ENCODE measurements at places on chromosomes 1 and 21.

DNA sequence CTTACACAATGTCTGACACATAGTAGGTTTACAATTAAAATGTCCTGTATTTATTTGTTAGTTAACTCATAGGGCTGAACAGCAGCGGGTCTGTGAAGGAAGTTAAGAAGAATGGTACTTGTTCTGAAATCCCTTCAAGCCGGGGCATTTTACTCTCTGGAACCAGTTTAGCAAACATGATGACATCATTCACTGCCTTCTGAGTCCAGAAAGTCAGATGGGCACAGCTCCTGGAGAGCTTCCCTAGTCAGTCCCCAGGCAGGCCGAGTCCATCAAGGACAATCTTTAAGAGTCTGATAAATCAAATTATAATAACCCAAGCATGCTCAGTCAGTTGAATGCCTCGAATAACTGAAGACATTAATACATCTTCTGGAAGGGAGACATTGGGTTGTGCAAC, 125.4 kb upstream of the DAB1 start:
- DNase-seq = no peak

GRCh38 chr1:115377411-115377810, 39.4 kb upstream of the NGF start:
- no peak for DNase-seq

GRCh38 chr1:183082650-183083049, 59.4 kb downstream of the LAMC1 start:
- DNase-seq = no peak

- DNase-seq = no peak
Measured at GRCh38 chr21:34817821-34818661, 149.2 kb downstream of the CLIC6 start.

DNA sequence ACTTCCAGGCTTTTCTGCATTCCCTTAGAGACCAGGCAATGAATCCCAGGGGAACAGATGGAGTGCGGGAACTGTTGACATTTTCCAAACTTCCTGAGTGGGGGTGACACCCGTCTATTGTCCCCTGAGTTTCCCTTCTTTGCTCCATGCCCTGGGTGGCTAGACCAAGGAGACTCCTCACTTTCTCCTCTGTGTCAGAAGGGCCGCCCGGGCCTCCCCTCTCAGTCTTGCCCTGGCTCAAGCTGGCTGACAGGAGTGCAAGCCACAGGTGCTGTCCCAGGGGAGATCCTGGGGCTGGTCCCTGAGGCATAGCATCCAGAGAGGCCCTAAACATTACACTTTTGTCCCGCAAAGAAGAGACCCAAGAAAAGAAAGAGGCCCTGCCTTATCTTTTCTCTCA, 62.8 kb downstream of the DDX20 start:
- no peak for DNase-seq

- DNase-seq = no peak
Measured at GRCh38 chr1:210081494-210081893, 143.5 kb downstream of the SYT14 start.

- DNase-seq = no peak
Measured at GRCh38 chr1:79551321-79551720, 544.8 kb upstream of the ADGRL4 start.

DNA sequence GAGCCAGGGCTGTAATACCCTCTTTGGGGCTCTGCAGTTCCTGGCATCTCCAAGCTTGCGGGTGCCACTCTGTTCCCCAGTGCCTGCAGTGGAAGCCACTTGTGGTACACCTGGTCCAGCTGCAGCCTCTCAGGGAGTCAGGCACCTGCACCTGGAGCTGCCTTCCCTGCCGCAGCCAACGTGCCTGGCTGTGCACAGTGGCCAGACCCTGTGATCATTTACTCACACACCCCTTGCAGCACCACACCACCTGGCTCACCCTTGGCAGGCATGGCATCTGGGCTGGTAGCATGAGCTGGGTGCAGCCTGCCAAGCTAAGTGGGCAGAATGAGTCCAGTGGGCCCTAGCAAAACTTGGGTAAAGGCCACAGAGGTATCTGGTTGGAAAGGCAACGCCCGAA, 51.1 kb upstream of the NTPCR start:
- DNase-seq = no peak

DNA sequence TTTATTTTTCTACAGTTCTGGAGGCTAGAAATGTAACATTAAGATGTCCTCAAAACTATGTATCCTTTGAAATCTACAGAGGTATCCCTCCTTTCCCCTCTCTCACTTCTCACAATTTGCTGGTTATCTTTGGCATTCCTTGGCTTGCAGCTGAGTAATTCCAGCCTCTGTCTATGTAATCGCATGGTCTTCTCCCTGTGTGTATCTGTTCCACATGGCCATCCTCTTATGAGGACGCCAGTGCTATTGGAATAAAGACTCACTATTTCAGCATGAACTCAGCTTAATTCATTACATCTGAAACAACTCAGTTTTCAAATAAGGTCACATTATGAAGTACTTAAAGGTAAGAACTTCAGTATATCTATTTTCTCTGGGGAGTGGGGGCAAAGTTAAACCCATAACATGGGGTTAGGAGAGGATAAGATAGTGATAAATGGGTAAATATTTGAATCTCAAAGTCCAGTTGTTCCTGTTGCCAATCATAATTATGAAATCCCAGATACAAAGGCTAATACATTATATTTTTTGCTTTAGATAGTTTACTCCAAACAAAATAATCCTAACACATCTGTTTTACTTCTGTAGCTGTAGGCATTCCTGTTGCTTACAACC, 1290.8 kb downstream of the NCAM2 start:
- DNase-seq = no peak

- no peak for DNase-seq
Measured at GRCh38 chr1:173445164-173445563, 32.0 kb upstream of the PRDX6 start.

GRCh38 chr1:229869687-229870086, 197.4 kb upstream of the GALNT2 start:
- no peak for DNase-seq

GRCh38 chr1:68907491-68907890, 410.6 kb upstream of the DEPDC1 start:
- no peak for DNase-seq

DNA sequence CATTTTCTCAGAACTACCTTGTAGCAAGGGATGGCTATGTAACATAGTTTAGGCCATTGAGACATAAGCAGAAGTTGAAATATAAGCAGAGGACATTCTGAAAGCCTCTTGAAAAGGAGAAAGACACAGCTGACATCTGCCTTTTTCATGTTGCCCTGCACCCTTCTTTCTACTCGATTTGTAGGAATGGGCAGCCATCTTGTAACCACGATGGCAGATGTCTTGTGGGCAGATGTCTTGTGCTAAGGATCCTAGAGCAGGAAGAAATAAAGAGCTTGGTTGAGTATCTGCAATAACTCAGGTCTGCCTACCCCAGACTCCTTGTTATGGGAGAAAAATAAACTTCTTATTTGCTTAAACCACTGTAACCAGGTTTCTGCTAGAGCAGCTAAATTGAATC, 351.0 kb downstream of the PDE4B start:
- no peak for DNase-seq

GRCh38 chr1:39332291-39332690, 127.8 kb downstream of the MACF1 start:
- DNase-seq = no peak

- no peak for DNase-seq
Measured at GRCh38 chr1:117568999-117569398, 36.8 kb upstream of the TENT5C start.

- DNase-seq = no peak
Measured at GRCh38 chr1:224328644-224329043, 1.3 kb downstream of the NVL start.

DNA sequence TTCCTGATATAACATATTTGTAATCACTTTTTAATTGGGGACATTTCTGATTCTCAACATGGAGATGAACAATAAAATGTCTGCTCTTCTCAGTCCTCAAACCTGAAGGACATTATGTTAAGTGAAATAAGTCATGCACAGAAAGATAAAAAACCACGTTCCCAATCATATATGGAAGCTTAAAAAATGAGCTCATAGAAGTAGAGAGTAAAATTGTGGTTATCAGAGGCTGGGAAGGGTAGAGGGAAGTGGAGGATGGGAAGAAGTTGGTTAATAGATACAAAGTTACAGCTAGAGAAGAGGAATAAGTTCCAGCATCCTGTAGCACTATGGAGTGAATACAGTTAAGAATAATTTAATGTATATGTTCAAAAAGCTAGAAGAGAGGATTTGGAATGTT, 1.5 kb upstream of the CD48 start:
- DNase-seq = no peak

- no peak for DNase-seq
Measured at GRCh38 chr1:36092166-36092797, 3.6 kb downstream of the ADPRS start.

- no peak for DNase-seq
Measured at GRCh38 chr1:108208724-108209446, 8.7 kb upstream of the SLC25A24 start.

DNA sequence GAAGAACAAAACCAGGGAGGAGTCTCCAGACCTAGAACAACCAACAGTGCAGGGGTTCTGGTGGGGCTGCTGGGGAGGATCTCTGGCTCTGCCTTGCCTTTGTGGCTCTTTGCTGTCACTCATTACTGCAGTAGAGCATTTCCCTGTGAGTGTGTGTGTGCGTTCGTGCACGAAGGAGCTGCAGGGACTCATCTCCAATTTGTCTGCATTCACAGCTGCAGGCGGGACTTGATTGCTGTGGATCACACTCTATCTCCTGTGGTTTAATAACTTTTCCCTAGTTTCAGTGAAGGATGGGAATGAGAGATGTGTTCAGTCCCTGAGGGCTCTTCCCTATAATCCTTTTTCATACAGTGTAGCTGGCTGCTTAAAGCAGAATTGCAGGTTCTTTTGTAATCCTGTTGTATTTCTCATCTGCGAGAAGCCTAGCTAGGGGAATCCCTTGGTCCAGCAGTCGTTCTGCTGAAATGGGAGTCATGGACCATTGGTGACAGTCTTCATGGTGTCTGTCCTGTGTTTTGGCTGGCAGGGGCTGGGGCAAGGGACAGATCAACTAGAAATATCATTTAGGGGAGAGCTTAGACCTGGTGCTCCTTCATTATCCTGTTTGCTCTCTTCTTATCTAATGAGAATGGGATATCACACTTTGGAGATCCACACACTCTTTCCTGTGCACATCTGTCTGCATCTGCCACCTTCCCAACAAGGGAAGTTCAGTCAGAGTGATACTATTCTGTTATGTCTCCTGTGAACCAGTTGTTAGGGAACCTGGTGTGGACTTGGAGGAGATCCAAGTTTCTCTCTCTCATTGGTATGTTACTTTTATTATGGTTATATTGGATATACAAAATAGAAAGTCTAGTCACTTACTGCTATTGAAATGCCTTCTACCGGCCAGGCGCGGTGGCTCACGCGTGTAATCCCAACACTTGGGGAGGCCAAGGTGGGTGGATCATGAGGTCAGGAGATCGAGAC, 3.0 kb downstream of the PCP4L1 start:
- no peak for DNase-seq

DNA sequence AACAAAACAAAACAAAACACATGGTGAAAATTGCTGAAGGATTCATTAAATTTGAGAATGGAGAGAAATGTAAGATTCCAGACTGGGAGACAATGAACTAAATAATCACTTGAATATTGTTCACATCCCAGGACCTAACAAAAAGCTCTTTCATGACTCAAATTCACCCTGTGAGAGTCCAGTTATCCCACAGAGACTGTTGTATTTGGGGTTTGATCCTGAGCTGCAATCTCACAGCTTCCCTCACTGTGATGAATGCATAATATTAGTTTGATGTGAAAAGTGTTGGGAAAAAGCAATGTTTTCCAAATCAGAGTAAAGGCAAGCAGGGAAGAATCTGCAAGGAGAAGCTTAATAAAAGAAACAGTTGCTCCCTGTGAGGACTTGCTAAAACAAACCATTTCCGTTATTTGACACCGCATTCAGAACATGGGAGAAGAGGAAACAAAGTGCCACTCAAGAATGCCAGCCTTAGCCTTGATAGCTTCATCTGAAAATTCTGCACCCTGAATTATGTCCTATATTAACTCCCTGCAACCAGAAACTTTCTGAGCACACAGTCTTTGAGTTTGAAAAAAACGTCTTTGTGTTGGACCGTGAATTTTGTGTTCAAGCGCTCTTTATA, 208.8 kb downstream of the DAB1 start:
- no peak for DNase-seq
